ENCODE measurements at places on chromosomes 7 and 10.

DNA sequence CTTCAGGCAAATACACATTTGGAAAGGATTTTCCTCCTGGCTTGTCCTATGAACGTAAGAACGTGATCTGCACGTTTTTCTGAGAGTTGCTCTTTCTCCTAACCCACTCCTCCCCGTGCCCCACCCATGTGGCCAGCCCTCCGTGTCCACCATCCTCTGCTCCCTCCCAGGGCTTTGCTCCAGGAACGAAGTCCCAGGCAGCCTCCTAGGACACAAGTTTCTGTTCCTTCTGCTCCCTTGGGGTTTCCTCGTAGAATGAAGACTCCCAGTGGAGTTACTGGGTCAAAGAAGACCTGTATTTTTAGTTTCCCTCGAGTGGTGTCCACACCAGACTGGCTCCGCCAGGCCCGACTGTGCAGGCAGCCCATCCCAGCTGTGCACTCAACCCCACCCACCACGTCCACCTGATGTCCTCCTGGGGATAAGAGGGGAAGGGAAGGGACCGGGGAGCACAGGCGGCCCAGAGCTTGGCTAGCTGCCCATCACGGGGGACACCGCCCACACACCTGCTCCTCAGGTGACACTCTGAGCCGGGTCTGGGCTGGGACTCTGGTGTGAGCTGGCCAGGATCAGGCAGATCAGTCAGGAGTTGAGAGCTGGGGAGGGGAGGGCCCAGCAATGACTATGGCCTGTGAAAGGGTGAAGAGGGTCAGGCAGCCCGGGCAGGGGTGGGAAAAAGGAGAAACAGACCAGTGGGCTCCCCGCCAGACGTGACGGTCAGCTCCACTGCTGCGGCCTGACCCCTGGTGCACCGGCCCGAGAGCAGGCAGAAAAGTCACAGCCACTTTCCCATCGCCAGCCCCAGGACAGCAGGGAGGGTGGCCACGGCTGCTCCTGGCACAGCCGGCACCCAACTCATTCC, 54.3 kb upstream of the PPP2R2D start:
- no peak for DNase-seq

- no peak for DNase-seq
These were observed 23.8 kb upstream of the GLCCI1 start for GRCh38 chr7:7944619-7945282.

DNA sequence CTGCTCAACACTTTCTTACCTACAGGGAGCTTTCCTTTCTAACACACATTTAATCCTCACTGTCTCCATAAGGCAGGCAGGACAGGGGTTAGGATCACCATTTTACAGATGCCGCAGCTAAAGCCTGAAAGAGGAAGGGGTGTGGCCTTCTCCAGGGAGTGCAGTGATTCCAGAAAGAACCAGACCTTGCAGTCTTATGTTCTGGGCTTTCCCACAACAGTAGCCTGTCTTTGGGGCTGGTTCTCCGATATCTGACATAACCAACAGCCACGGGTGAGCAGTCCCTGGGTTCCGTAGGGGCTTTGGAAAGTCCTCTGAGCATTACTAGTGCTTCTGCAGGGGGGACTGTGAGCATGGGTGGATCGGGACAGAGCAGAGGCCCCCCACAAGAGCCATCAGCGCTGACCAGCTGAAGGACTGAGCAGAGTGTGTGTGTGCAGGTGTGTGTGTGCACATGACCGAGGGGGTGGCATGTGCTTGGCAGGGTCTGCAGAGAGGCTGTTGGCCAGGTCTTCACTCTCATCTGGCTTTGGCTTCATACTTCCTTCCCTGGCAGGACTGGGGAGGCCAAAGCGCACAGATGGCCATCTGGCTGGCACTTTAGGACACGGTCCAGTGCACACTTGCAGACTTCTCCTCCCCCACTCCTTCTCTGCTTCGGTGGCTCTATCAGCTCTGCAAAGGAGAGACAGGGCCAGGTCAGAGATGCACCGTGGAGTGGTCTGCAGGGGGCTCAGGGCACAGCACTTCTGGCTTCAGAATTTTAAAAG, 400.3 kb downstream of the RPS24 start:
- no peak for DNase-seq

- DNase-seq, result peak; percentile 13
These were observed 210.6 kb downstream of the TPST1 start for GRCh38 chr7:66415659-66416265.

- no peak for DNase-seq
These were observed 771 bp downstream of the DNAJC9 start for GRCh38 chr10:73246322-73246645.
